ENCODE measurements at places on chromosomes 1 and 21. TPM values are rescaled to one million over a fixed set of nuclear protein-coding genes. Genes with fewer than 3 reads are reported as not detected.

Gene TMEM51
- 2.0 TPM for total RNA-seq

Gene PTPN7
- not detected for total RNA-seq

Gene PHGDH
- total RNA-seq: 97.8 TPM

Gene EBNA1BP2
- 29.8 TPM for total RNA-seq

Gene CYP4B1
- total RNA-seq: not detected

Gene GNAT2
- not detected for total RNA-seq

Gene NPHP4
- 4.7 TPM for total RNA-seq
